ENCODE measurements at places on chromosomes 6 and 20. TPM values are rescaled to one million over a fixed set of nuclear protein-coding genes. Genes with fewer than 3 reads are reported as not detected.

The HLA-DRA gene
- 44.3 TPM for total RNA-seq

GRCh38 chr6:111984081-111984480 is 69.8 kb upstream of the CCN6 start:
- H3K27ac ChIP-seq = no peak overlapping the region
- no peaks in the 10 kb centered on the region for H3K27me3 ChIP-seq

DNA sequence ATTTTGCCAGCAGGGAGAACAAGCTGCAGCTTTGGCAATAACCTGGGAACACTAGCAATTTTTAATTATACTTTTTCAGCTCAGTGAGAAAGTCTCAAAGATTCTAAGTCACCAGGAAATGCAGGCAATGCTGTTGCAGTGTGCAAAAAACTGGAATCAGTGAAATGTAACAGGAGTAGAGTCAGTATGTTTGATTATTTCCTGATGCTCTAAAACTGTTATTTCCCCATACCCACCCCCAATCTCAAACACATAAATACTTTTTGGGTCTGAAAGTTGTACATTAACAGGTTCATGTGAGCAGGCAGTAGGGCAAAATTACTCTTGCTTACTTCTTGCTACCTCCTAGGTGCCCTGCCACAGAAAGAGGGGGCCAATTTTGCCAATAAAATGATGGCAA is 65.4 kb upstream of the BEND6 start:
- no peaks in the 10 kb centered on the region for H3K4me1 ChIP-seq
- no peaks in the 10 kb centered on the region for H3K27me3 ChIP-seq
- H3K36me3 ChIP-seq = no peaks in the 10 kb centered on the region

DNA sequence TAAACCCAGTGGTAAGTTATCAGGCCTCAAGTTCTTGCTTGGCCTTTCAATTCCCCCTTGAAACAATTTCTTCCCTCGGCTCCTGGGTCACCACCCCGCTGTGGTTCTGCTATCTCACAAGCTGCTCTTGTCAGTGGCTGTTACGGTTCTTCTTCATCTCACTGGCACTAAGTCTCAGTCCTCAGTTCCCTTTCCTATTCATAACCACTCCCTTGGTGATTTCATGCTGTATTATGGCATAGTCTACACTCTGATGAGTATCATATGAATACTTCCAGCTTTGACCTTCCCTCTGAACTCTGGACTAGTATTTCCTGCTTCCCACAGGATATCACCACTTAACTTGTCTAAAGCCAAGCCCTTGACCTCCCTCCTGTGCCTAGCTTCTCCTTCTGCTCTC is 7.9 kb downstream of the TAAR1 start:
- H3K27me3 ChIP-seq = no peaks in the 10 kb centered on the region
- DNase-seq = no peak
- H3K36me3 ChIP-seq = no peaks in the 10 kb centered on the region
- no peaks in the 10 kb centered on the region for H3K4me1 ChIP-seq
- no peak overlapping the region for H3K27ac ChIP-seq
- no peak overlapping the region for H3K4me3 ChIP-seq

GRCh38 chr20:54133434-54134427 is 40.1 kb downstream of the CYP24A1 start:
- peak overlapping the region; percentile 64 for H3K27ac ChIP-seq
- H3K27me3 ChIP-seq = no peaks in the 10 kb centered on the region
- H3K4me3 ChIP-seq = no peak overlapping the region

All from colonic mucosa (tissue), 4 donors.